ENCODE measurements at places on chromosomes 6 and 20.

DNA sequence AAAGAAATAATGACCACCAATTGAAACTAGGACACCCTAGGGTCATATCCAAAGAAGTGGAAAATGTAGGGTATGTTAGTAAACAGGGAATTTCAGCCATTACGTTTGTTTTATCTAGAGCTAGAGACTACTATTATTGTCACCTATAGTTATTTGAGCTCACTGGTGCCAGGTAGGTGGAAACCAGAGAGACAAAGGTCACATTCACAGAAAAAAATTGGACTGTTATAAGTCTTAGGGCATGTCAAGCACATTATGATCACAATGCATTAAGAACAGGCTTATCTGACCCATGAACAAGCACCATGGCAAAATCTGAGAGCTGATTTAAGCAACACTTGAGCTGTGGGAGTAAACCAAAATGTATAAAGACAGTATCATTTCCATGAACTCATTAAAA is 530.1 kb upstream of the CITED2 start:
- no peak for DNase-seq

GRCh38 chr20:43536817-43537440 is 21.9 kb upstream of the SGK2 start:
- DNase-seq: no peak

GRCh38 chr20:42100137-42100704 is 482.0 kb upstream of the CHD6 start:
- DNase-seq: no peak

DNA sequence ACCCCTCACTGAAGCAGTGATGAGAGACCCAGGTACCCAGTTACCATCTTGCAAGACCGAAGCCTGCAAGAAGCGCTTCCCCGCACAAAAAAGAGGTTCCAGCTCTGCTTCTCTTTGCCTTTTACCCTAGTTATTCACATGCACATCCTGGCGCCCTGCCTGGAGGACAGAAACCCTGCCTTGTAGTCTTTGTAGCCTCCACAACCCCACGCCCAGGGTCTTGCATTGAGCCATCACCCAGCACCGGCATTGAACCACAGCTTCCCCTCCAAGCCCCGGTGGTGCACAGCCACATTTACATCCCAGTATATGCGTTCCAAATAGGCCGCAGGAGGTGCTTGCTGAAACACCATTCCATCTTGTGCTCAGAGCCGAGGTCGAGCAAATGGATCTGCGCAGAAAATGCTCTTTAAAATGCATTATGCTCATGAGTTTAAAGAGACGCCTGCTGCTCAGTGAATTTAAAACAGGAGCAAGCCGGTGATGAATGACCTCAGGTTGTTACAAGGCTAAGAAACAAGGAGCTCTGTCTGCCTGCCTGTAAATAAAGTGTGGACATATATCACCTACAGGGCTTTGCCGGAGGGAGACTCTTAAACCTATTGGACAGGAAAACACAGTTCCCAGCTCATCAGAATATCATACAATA is 61.7 kb downstream of the GNAS-AS1 start:
- DNase-seq: no peak

- DNase-seq: no peak
Observed at GRCh38 chr6:104633125-104633524, 226.6 kb downstream of the HACE1 start.

DNA sequence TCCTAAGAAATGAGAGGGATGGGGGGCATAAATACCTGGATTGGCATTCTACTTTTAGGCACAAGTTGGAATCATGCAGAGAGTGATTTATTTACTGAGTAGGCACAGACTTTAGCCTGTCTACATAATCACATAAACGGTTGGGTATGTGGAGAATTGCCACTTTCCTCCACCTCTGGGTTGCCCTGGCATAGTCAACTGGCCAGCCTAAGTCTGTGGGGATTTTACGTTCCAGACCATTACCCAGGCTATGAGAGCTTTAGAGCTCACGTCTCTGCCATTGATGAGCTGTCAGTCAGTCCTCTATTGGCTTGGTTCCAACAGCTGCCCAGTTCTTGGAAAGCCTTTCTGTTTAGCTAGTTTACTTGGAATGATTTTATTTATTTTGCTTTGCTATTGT is 5.0 kb upstream of the BHLHE23 start:
- no peak for DNase-seq

GRCh38 chr6:129766959-129767728 is 57.2 kb upstream of the ARHGAP18 start:
- DNase-seq: no peak

DNA sequence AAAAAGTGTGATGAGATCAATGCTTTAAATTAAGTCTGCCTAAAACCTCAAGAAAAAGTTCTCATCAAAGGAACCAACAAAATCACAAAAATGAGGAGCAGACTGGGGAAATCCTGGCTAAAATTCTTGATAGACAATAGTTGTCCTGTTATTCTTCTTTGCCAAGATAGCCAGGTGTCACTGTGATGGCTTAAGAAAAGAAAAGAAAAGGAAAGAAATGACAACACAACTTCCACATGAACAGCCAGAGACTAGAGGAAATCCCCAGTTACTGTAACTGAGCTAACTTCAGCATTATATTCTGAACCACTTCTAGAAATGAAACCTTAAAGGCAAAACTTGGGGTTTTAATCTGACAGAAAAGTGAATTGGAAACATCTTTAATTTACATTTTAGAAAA is 129.6 kb downstream of the CD24 start:
- DNase-seq: no peak

DNA sequence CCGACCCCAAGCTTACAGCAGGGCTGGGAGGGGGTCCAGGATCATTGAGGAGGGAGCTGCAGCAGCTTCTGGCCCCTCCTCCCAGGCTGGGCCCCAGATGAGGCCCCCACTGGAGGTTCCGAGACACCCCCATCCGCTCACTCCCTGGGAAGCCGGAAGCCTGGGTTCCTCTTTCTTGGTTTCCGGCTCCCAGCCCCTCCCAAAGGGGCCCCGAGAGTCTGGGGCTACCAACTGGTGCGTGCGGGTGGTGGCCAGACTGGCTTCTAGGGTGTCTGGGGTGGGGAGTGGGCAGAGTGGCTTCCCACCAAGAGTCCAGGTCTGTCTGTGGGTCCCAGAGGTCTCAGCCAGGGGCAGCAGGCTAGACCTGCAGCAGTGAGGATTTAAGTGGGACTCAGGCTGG is 2.2 kb downstream of the RGS19 start:
- no peak for DNase-seq

GRCh38 chr6:106546691-106547414 is 82.4 kb downstream of the RTN4IP1 start:
- DNase-seq: no peak

- DNase-seq: no peak
Observed at GRCh38 chr6:162960679-162961457, 233.1 kb downstream of the PACRG start.

All from HuH-7.5 (cell line).